CD4-positive, CD25-positive, alpha-beta regulatory T cell (primary cell): ENCODE measurements at places on chromosomes 7 and 10. TPM values are rescaled to one million over a fixed set of nuclear protein-coding genes. Genes with fewer than 3 reads are reported as not detected.

SUGCT gene
- polyA plus RNA-seq: 3.1 TPM

GRCh38 chr7:71972534-71972933 is 439.6 kb downstream of the CALN1 start:
- no peak for DNase-seq

- no peak for DNase-seq
Observed at GRCh38 chr10:117137031-117137910, 799 bp downstream of the VAX1 start.

DNA sequence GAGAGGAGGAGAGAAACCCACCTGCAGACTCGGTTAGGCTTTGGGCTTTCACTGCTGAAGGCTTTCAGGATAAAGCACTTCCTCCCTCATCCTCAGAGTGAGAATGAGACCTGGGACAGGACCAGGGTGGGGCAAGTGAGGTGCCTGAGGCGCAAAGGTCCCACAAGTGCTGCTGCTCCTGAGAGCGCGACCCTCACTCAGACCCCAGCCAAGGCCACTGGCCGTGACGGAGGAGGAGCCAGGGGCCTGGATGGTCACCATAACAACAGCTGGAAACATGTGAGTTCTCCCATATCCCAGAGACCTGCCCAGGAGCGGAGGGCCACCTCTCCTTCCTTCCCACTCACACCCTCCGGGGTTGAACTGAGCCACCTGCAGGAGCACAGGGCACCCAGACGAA is 46.9 kb upstream of the MKRN1 start:
- no peak for DNase-seq

DNA sequence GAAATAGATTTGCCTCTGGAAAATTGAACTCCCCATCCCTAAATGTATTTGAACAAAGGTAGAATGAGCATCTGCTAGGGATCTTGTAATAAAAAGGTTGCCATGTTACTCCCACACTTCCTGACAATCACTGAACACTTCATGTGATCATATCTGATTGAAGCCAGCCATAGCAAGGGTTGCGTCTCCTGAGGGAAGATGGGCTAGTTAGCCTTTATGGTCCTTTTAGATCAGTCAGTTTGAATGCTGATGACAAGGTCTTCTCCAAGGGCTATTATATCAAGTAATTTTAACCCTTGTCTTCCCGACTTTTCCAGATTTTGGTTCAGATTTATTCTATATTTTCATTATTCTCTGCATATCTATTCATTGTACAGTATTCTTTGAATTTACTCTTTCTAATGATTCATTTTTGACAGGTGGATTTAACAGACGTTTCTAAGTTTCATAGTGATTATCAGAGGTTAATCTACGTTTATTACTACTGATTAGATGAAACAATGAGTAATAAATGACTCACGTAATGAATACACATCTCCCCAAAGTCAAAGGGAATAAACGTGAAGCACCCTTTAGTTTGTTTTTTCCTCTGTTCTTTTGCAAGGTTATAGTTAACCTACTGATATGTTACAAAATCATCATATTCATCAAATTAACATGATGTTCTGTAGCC is 28.1 kb downstream of the CSGALNACT2 start:
- DNase-seq: no peak

DNA sequence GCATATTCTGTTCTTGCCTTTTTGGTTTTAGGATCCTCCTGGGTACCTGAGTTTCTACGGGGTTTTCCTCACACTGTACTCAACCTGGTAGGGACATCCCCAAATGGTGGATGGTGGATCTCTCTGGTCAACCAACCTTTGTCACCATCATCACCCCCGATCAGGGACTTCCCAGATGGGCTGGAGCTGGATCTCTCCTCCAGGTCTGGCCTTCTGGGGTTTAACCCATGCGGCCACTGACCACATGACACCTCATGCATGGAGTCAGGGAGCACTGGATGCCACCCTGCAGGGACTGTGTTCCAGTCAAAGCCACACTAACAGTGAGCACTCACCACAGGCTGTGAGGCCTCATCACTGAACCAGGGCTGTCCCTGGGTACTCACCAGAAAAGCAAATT is 80.0 kb downstream of the CELF2 start:
- DNase-seq: no peak

GRCh38 chr10:72782649-72783330 is 90.8 kb downstream of the MCU start:
- no peak for DNase-seq

C10orf105 gene
- polyA plus RNA-seq: 0.05 TPM

GBX1 gene
- not detected for polyA plus RNA-seq

- no peak for DNase-seq
Observed at GRCh38 chr7:14786314-14786895, 116.1 kb downstream of the DGKB start.

DNA sequence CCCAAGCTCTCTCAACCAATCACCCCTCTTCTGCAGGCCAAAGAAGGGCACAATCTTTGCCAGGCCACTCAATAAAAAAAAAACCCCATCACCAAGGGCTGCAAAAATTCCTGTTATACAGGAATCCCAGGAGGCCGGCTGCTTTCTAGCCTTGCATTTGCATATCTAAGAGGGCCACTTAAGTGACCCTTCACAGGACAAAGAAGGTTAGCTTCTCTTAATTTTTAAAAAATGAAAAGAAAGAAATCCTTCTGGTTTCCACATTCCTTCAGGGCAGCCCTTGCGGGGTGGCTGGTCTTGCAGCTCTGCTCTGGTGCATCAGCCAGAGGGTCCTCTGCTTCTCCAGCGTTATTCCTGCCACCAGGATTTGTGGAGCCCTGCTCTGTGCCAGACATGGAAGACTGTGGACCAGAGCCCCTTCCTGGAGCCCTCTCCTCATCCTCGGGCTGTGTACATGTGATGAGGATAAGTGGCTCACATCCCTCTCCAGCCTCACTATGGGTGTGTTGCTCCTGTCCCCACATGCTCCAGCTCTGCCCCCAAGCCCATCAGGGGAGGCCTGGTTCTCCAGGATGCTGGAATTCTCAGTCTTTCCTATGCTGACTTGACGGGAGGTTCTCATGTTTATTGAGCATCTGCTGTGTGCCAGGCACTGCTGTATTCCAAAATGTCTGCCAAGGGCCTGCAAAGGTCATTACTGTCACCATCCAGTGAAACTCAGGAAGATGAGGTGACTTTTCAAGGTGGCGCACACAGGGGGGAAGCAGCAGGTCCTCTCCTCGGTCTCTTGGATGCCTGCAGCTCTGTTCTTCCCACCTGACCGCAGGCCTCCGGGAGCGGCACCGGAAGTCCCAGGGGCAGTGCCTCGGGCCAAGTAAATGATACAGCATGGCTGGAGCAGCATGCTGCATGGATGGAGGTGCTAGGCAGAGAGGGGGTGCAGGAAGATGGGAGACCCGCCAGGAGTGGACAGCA is 67.7 kb downstream of the ARHGAP22 start:
- no peak for DNase-seq

- no peak for DNase-seq
Observed at GRCh38 chr7:100639995-100640516, 1.3 kb downstream of the TFR2 start.

DNA sequence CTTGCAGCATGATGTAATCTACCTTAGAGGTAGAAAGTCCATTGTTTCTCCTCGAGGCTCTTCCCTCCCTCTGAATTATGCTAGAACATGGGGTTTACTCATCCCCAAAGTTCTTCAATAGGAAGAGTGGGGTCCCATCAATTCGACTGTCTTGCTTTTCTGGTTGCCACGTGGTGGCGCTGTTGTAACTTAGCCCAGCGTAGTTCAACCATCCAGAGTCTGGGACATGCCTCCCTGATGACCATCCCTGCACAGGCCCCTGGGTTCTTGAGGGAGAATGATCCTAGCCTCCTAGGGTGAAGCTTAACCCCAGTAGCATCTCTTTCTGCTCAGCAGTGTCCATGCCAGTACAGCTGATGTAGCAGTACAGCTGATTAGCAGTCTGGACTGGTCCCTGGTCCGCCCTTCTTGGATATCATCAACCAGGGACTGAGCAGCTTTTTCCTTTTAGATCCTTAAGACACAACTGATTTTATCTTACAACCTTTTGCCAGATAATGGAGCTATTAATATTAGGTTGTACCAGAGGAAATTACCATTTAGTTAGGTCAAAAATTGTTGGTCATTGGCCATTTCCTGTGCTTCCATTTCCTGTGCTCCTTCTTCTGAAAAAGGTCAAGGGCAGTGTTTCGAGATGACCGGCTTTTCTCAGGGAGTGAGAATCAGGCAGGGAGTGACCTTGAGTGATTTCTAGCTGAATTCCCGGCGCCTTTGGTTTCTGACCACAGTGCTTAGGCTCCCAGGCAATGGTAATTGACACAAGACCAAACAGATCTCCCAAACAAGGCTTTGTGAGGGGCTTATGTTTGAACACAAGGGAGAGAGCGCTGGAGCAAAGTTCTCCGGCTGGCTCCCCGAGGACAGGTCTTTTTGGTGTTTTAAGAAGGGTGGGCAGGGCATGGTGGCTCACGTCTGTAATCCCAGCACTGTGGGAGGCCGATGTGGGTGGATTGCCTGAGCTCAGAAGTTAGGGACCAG is 65.4 kb downstream of the TACC2 start:
- no peak for DNase-seq

DNA sequence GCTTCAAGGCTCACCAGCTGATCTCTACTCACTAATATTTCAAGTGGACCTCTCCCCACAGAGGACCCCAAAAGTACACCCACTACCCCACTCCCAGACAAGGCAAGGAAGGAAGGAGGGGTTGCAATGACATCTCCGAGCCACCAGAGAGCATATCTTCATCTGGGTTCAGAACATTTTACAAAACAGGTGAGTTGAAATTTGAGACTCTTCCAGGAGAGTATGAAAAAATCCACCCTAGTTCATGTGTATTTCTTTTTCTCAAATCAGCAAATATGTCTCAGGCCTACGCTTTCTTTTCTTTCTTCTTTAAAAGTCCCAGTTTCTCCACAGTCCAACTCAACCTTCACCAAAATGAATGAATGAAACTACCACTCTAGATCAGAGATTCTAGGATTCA is 61.9 kb downstream of the SGMS1 start:
- DNase-seq: no peak

DNA sequence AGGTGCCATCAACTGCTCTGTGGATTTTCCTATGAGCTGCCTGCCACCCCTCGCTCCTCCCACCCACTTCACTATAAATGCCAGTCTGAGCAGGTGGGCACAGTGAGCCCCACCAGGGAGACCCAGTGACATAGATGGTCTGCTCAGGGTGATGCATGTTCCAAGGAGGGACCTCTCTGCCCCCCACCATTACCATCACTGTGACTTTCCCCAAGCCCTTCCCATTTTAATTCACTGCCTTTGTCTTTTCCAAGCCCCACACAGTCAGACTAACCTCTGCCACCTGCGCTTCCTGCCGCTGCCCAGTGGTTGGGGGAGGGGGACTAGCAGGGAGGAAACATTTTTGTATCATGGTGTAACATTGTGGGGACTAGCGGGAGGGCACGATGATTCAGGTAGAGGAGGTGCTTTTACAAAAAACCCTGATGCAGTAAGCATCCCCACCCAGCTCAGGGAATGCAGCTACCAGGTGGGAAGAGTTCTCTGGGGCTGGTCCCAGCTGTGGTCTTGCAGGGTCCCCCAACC is 24.6 kb downstream of the PRSS2 start:
- peak; percentile 70 for DNase-seq

DNA sequence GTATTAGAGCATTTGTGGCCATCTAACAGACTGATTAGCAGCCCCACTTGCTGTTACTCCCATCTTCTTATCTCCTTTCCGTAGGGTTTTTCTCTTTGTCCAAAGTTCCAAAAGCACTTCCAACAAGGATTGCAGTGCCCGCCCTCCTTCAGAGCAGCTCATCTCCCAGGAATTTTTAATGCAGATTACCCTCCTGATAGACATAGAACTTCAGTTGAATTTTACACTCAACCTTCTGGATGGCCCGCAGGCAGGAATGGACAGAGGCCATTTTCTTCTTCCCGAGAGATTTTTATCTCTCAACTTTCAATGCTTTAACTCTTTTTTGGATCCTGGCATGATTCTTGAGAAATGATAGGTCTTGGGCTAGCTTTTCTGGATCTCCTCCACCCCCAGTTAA is 23.3 kb downstream of the PRKG1 start:
- no peak for DNase-seq

SORCS1 gene
- polyA plus RNA-seq: not detected

JCAD gene
- not detected for polyA plus RNA-seq

SLC35G1 gene
- 4.9 TPM for polyA plus RNA-seq

DNA sequence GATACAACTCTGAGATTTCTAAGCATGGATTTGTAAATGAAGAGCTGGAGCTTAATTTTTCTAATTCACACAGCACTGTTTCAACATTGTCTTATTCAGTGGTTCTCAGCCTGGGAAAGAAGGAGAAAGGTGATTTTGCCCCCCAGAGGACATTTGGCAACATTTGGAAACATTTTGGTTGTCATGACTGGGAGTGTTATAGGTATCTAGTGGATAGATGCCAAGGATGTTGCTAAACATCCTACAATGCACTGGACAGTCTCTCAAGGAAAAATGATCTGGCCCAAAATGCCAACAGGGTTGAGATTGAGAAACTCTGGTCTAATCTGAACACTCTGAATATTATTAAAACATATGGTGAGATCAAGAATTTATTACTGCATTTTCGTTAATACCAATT is 3.8 kb upstream of the CAV2 start:
- DNase-seq: no peak

LRRC72 gene
- polyA plus RNA-seq: not detected

GRCh38 chr7:30238721-30239441 is 45.5 kb upstream of the ZNRF2 start:
- peak; percentile 22 for DNase-seq

CDNF gene
- polyA plus RNA-seq: 1.7 TPM

DNA sequence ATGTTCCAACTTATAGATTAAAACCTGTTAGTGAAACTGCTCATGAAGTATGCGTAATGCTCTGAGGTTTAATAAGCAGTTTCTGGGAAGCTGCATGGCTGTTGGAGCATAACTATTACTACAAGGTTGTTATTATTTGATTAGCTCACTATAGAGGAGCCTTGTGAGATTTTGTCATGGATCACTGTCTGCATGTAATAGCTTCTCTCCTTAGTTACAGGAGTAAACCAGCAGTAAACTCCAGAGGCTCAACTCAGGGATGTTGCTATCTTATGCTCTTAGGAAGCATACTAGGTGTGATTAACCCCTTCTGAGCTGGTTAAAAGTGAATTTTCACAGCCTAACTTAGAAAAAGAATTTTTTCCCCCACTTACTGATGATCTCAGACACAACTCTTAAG is 63.6 kb upstream of the IFRD1 start:
- DNase-seq: no peak

GRCh38 chr7:24566274-24566673 is 7.0 kb upstream of the PALS2 start:
- DNase-seq: no peak

DNA sequence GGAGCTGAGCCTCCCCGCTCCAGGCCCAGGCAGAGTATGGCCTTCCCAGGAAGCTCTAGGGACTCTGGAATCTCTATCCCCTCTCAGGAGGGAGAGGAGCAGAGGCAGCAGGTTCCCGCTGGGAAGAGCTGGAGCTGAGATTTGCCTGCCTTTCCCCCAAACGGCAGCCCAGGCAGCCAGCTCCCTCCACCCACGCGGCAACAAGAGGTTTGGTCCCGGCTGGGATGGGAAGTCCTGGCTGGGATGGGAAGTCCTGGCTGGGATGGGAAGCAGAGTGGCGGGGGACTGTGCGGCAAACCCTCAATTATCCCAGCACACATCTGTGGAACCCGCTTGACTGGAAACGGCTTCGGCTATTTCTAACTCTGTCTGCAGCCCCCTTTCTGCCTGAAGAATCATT is 223.0 kb downstream of the ELFN1 start:
- DNase-seq: no peak

- no peak for DNase-seq
Observed at GRCh38 chr7:128167042-128167701, 73.9 kb upstream of the LEP start.

MSMB gene
- not detected for polyA plus RNA-seq
